Thymus (tissue), 14 donors: ENCODE measurements at places on chromosomes 16 and 17. TPM values are rescaled to one million over a fixed set of nuclear protein-coding genes. Genes with fewer than 3 reads are reported as not detected.

DNA sequence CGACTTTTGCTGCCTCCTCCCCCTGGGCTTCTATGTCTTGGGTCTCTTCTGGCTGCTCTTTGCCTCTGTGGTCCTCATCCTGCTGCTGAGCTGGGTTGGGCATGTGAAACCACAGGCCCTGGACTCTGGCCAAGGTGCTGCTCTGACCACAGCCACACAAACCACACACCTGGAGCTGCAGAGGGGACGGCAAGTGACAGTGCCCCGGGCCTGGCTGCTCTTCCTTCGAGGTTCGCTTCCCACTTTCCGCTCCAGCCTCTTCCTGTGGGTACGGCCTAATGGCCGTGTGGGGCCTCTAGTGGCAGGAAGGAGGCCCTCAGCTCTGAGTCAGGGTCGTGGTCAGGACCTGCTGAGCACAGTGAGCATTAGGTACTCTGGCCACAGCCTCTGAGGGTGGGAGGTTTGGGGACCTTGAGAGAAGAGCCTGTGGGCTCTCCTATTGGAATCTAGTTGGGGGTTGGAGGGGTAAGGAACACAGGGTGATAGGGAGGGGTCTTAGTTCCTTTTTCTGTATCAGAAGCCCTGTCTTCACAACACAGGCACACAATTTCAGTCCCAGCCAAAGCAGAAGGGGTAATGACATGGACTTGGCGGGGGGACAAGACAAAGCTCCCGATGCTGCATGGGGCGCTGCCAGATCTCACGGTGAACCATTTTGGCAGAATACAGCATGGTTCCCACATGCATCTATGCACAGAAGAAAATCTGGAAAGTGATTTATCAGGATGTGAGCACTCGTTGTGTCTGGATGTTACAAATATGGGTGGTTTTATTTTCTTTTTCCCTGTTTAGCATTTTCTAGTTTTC is 2.3 kb downstream of the GP1BA start:
- H3K4me3 ChIP-seq: no peak overlapping the region
- H3K36me3 ChIP-seq: peaks cover 25% of the 10 kb centered on the region
- DNase-seq: no peak
- no peak overlapping the region for H3K27ac ChIP-seq
- H3K27me3 ChIP-seq: peaks cover 8% of the 10 kb centered on the region

DNA sequence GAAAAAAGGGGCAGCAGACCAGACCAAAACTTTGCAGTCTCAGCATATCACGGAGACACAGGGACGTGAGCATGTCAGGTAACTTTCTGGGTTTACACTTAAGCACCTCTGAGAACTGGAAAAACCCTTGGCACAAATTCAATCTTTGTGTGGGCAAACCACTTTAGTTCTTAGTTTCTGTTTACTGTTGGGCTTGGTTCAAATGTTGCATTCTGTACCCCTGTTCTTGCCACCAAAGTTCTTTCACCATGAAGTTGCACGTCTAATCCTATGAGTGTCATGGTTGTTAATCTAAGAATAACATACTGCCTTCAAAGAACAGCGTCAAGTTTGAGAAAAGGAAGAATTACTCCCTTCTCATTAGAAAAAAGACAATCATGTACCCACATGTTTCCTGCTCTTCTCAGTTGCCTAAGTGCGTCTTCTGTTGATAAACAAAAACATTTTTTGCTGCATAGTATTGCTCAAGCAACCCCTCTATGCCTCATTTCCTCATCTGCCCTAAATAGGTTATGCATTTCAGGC is 11.6 kb downstream of the KRT33A start:
- H3K4me1 ChIP-seq: no peaks in the 10 kb centered on the region
- H3K27me3 ChIP-seq: no peaks in the 10 kb centered on the region
- peak; percentile 42 for DNase-seq
- peak overlapping the region; percentile 36 for H3K27ac ChIP-seq
- H3K4me3 ChIP-seq: no peak overlapping the region

- H3K27ac ChIP-seq: no peak overlapping the region
- peaks cover 41% of the 10 kb centered on the region for H3K4me1 ChIP-seq
- no peak overlapping the region for H3K4me3 ChIP-seq
- no peak for DNase-seq
- peaks cover 42% of the 10 kb centered on the region for H3K27me3 ChIP-seq
- no peaks in the 10 kb centered on the region for H3K36me3 ChIP-seq
Observed at GRCh38 chr17:64775701-64776570, 113.8 kb upstream of the SMURF2 start.

DNA sequence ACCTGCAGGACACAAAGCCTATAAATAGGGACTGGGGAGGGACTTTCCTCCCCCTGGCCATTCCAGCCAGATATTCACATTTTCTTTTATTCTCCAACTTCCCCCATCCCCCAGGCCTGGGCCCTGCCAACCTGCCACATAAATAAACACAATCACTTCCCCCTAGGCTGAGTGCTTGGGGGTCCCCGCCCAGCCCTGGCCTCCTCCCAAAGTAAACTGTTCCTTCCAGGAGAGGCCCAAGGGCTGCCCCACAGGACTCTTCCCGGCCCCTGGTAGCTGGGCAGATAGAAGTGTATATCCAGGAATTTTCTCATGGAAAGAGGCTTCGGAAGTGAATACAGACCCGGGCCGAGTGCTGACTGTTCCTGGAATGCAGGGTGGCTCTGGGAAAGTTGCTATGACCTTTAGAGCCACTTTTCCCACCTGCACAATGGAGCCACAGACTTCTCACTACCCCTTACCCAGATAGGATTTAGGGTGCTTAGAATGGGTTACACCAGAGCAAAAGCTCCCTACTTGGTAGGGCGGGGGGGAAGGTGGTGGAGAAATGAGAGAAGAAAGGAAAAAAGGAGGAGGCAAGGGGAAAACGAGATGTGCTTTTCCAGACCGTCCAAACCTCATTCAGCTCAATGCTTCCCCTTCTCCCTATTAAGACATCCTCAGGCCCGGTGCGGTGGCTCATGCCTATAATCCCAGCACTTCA is 8.5 kb downstream of the CSF3 start:
- peaks cover 17% of the 10 kb centered on the region for H3K4me1 ChIP-seq
- H3K27ac ChIP-seq: no peak overlapping the region
- no peak overlapping the region for H3K4me3 ChIP-seq

GRCh38 chr17:57539529-57540301 is 205.4 kb downstream of the CCDC182 start:
- peaks cover 3% of the 10 kb centered on the region for H3K36me3 ChIP-seq
- no peak for DNase-seq
- H3K4me3 ChIP-seq: no peak overlapping the region
- H3K27me3 ChIP-seq: no peaks in the 10 kb centered on the region
- H3K27ac ChIP-seq: peak overlapping the region; percentile 63

DNA sequence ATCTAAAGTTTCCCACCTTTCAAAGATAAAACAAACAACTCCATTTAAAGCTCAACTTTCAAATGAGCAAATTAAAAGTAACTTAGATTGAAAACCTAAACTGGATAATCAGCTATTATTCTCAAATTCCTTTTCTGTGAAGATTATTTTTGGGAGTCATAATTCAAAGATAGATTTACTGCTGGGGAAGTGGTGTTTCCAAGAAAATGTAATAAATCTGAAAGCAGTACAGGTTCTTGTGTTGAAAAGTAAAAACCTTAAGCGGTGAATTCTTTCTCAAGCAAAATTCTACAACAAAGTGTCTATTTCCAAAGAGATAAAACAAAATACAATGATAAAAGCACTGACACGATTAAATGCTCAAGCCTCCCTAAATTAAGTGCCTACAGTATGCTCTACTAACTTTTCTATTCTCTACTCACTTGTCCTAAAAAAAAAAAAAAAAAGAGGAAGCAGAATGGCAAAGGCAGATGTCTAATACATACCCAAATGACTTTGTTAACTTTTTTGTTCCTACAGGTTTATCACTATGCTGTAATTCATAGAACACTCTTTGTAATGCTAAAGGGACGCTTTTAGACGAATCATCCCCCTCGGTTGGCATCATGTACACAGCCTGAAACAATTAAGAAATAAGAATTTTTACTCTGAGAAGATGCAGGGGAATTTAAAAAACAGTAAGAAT is 34.5 kb downstream of the LITAFD start:
- H3K36me3 ChIP-seq: peaks cover 79% of the 10 kb centered on the region
- DNase-seq: no peak
- H3K4me1 ChIP-seq: no peaks in the 10 kb centered on the region
- no peak overlapping the region for H3K27ac ChIP-seq
- no peak overlapping the region for H3K4me3 ChIP-seq
- H3K27me3 ChIP-seq: no peaks in the 10 kb centered on the region

The XAF1 gene
- 41.1 TPM for total RNA-seq

The EIF3CL gene
- 58.2 TPM for total RNA-seq
